Fibroblast of skin of scalp (primary cell): ENCODE measurements at places on chromosomes 5 and 9.

- DNase-seq: no peak
Measured at GRCh38 chr5:151258816-151259215, 5.8 kb downstream of the GM2A start.

- DNase-seq: no peak
Measured at GRCh38 chr9:117936185-117937130, 232.3 kb downstream of the TLR4 start.

DNA sequence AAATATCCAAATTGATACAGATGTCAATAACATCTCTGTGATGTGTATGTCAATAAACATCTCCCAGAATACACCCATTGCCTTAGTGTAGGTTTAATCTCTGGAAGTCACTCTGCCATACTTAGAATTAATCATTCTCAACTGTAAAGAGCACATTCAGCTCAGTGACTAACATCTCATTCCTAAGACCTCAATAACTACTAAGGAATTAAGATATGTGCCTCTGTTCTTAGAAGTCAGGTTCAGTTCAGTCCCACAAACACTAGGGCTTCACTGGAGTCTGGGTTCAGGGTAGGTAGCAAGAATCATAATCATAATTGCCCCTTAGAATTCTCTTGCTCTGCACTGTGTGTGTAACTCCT lies 31.7 kb downstream of the UGCG start:
- peak; percentile 62 for DNase-seq

GRCh38 chr9:117160254-117160653 lies 254.6 kb downstream of the ASTN2 start:
- peak; percentile 11 for DNase-seq

DNA sequence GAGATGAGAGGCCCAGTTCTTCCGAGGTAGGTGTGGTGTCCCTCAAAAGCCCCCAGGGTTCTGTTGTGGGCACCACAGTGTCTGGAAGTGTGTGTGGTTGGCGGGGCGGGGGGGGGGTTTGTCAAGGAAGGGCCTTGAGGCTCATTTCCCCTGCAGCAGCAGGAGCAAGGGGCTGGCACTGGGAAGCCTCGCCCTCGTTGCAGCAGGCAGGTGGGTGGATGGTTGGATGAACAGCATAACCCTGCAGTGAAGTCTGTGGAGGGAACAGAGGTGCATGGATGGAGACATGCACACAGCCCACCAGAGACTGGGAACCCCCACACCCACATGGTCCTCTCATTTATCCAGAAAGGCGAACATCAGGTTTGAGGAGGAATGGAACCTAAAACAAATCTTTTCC lies 2.0 kb upstream of the SPATA31E1 start:
- DNase-seq: no peak

- DNase-seq: no peak
Measured at GRCh38 chr5:50967563-50968355, 301.3 kb downstream of the PARP8 start.

DNA sequence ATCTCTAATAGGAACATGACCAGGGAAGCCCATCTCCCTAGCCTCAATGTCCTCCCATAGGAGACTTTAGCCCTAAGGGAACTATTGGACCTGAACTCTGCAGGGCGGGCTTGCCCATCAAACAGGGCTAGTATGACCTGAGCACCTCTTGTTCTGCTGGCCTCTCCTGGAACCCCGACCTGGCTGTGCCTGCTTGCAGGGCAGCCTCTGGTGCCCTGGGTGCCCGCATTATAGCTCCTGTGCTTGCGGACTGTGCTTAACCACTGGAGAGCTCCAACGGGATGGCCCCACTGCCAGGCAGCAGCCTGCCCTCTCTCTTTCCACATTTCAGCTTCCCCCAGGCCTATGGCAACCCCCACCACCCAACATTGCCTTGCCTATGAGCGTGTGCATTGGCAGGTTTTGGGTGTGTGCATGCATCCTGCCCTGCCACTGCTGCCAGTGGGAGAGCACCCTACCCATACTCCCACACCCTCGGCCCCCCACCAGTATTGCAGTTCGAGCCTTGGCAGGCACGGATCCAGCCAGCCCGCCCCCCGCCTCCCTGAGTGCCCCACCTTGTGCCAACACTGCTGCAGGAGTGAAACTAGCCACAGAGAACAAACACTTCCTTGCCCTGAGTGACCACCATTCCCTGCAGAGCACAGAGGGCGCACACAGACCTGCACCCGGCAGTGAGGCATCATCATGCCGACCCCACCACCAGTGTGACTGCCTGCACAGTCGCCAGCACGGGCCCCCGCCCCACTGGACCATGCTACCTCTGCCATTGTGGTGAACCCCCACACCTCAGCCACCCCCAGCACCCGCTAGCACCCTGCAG lies 1123.8 kb upstream of the CDH6 start:
- DNase-seq: no peak

- peak; percentile 14 for DNase-seq
Measured at GRCh38 chr9:101578378-101578777, 16.4 kb downstream of the PPP3R2 start.
